Stimulated activated CD4-positive, alpha-beta T cell treated with anti-CD3 and anti-CD28 coated beads, Interleukin-15, amount 100 ng/mL, for 48 hours (primary cell): ENCODE measurements at places on chromosomes 11 and 22.

- DNase-seq = no peak
Observed at GRCh38 chr11:96127596-96127959, 203.7 kb upstream of the MTMR2 start.

- no peak for DNase-seq
Observed at GRCh38 chr11:108235633-108236032, 12.8 kb downstream of the ATM start.

- no peak for DNase-seq
Observed at GRCh38 chr11:111539426-111540113, 950 bp upstream of the LAYN start.

DNA sequence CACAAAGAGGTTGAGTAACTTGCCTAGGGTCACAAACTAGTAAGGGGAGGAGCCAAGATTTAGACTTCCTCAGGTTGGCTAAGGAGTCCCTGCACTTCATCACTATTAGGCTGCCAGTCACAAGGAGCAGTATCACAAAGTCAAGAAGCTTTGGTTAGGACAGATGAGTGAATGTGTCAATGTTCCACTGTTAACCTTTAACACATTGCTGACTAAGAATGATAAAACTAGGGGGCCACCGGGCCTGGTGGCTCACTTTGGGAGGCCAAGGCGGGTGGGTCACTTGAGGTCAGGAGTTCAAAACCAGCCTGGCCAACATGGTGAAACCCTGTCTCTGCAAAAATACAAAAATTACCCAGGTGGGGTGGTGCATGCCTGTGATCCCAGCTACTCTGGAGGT, 32.0 kb downstream of the TMEM123 start:
- no peak for DNase-seq

DNA sequence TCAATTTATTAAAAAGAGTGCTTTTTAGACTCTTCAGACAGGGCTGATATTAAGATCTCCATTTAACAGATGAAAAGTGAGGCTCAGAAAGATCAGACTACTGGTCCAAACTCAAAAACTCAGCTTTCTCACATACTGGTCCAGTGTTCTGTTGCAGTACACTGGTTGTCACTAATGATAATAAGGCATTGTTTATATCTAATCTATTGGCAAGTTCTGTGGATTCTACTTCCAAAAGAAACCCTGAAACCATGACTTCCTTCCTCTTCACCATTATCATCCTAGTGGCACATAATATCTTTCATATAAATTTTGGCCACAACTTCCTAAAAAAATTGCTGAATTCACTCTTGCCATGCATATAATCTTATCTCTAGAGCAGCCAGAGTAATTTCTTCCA, 36.9 kb downstream of the F2 start:
- DNase-seq = no peak

- DNase-seq = no peak
Observed at GRCh38 chr11:27309046-27309445, 54.0 kb downstream of the CCDC34 start.

DNA sequence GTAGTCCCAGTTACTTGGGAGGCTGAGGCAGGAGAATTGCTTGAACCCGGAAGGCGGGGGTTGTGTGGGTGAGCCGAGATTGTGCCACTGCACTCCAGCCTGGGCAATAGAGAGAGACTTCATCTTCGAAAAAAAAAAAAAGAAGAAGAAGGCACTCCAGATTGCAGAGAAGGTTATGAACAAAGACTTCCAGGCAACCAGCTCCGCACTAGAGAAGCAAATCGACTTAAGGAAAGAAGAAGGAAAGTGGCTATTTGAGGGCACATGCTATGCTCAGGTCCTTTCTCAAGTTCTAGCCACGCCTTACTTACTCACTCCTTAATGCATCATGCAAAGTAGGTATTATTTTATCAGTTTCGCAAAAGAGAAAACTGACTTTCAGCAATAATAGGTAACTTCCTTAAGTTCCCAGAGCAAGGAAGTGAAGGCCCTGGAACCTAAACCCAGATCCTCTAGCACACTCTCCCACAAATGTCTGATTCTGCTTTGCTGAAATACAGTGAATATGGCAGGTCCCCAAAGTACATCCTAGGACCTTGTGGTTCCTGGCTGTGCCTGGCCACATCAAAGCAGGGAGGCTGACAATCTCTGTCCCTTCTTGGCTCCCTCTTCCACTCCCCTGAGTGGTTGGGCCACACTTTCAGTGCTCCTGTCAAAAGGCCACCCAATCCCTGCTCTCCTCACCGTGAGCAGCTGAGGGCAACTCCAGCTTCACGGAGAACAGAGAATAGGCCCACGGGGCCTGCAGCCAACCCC, 14.2 kb downstream of the CD3E start:
- DNase-seq = no peak

DNA sequence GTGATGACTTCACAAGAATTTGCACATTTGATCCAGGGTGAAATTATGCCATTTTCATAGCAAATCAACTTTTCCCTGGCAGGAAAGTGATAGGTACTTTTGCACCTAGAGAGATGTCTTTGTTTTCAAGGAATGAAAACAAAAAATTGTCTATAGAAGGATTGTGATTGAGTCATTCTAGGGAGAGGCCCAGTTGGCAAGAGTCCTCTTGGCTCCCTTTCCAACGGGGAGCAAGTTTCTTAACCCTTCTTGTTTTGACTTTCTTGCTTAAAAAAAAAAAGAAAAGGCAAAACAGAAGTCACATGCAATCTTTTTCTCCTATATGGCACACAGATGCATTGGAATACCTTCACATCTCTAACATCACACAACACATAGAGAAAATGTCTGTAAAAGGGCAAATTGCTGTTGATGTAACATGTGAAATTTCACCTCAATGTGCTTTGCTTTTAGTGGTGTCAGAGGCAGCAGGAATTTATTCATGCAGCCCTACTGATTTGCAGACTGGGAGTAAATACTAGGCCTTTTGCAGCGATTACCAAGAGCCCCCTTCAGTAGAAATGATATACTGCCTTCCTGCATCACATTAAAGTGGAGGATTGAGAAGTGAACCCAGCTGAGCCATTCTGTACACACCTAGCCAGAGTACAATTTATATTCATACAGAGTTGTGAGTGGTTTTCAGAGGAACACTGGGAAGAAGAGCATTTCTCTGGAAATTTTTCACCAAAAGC, 290.7 kb upstream of the MPPED2 start:
- DNase-seq = no peak

- no peak for DNase-seq
Observed at GRCh38 chr11:67345920-67346819, 7.2 kb downstream of the POLD4 start.

DNA sequence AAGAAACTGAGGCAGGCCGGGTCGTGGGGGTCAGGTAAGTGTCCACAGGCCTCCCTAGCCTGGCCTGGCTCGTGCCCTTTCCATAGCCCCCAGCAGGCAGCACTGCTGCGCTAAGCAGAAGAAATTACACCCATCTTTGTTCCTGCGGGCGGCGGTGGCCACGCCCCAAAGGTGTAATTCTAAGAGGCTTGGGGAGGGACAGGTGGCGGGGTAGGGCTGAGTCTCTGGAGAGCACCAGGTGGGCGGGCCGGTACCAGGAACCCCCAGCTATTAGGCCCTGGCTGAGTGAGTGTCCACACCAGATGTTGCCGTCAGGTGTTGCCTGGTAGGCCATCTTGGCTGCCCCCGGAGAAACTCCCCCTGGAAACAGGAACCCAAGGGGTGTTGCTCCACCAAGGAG, 12.3 kb upstream of the ARAP1 start:
- DNase-seq = no peak

DNA sequence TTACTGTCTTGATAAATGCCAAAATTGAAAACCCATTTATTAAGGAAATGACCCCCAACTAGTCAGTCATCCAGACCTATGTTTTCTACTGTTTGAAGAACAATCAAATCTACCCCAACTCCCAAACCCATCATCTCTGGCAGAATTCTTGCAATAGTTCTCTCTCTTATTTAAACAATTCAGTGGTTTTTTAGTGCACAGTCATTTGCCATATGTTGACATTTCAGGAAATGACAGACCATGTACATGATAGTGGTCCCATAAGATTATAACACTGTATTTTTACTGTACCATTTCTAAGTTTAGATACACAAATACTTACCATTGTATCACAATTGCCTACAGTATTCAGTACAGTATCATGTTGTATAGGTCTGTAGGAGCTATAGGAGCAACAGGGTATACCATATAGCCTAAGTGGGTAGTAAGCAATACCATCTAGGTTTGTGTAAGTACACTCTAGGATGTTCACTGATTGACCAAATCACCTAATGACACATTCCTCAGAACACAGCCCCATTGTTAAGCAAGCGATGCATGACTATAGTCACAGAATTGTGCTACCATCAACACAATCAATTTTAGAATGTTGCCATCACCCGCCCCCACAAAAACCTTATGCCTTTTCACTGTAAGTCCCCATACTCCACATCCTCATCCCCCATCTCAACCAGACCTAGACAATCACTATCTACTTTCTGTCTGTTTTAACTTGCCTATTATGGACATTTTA, 41.8 kb downstream of the MMP20 start:
- no peak for DNase-seq

DNA sequence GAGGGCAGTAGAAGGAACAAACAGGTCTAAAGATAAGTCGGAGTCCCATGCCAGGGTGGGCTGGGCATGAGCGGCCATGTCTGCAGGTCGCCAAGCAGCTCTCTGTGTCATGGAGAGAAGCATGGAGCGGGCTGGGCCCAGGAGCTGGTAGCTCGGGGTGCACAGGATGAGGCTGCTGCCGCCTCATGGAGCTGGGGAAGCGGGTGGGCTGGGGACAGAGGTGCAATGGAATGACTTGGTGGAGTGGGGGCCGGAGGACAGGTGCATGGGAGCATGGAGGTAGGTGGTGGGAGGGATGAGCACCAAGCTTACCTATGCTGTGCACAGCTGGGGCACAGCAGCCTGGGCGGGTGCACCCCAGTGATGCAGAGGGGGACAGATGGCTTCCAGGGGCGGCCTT, 3.6 kb downstream of the NRXN2 start:
- no peak for DNase-seq

DNA sequence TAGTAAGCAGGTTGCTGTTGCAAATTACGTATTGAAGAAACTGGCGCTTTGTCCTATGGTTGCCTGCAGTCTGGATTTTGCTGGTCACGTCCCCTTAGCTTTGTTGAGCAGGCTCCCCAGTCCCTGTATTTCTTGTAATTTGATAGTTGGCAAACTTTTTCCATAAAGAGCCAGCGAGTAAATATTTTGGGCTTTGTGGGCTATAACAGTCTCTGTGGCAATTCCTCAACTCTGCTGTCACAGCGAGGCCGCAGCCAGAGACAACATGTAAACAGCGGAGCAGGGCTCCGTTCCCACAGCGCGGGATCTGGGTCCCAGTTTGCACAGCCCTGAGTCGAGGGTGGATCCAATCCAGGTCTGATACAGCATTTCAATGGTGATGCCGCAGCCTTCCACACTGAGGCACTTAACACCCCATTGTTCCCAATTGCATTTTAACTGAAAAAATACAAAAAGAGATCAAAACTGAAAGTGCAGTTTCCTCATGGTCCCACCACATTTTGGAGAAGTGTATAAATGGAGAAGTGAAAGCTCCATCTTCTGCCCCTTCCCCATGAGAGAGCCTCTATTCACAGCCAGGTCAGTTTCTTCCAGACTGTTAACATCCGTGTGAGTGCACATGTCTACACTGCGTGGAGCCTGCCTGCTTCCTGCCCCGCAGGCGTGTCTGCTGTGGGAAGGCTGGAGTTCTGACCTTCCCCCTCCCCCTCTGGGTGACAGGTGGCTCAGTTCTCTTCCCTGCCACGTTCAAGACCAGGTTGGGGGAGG, 89.1 kb downstream of the RPS6KA4 start:
- no peak for DNase-seq

GRCh38 chr11:134382257-134382656, 29.8 kb downstream of the B3GAT1 start:
- DNase-seq = no peak

GRCh38 chr11:67581469-67581868, 2.1 kb upstream of the GSTP1 start:
- no peak for DNase-seq

- DNase-seq = no peak
Observed at GRCh38 chr22:50192436-50193204, 6.9 kb downstream of the TRABD start.

DNA sequence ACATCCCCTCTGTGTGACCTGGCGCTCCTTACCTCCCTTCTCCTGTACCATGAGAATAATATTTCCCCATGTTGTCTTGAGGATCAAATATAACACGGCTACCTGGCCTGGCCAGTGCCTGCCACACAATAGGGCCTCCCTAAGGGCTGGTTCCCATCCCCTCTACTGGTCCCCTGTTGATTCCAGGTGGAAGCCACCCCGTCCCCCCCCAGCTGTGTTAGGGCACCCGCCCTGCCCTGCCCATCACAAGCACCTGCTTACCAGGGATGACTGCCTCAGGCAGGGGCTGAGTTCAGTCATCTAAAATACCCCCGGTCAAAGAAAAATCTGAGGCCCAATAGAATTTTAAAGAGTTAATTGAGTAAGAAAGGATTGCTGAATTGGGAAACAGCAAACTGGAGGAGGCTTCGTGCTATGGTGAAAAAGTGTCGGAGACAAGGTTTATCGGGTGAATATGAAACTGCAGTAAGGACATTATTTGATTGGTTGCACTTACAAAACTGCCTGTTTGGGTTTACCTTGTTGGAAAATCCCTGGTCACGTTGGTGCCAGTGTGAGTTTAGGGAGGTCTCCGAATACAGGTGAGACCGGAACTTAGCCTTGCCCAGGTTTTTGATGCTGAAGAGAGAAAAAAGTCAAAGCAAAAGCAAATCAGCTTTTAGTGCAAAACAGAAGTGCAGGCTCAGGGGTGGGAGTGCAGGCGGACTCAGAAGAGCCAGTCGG, 5.2 kb downstream of the APOL1 start:
- DNase-seq = no peak

- DNase-seq = no peak
Observed at GRCh38 chr11:129637473-129637872, 178.2 kb upstream of the TMEM45B start.

GRCh38 chr11:575313-575995, 816 bp upstream of the PHRF1 start:
- no peak for DNase-seq

DNA sequence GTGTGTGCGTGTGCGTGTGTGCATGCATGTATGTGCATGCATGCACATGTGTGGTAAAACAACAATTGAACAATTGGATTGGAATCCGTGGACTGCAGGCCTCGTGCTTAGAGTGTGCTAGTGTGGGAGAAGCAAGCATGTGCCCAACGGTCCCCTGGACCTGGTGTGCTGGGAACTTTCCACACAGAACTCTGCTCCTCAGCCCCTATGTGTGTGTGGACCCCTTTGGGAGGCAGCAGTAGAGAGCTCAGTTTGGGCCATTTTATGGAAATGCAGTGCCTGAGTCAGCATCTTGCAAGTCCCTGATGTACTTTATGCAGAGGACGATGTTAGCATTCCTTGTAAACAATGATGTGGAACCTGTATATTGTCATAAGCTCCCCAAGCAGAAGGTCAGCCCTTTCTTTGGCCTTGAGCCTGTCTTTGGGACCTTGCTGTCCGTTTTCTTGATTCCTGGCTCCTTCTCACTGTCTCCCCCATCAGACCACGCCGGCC, 167.3 kb downstream of the TBC1D22A start:
- DNase-seq = no peak
